HS-5 (cell line): ENCODE measurements at places on chromosomes 6 and 20.

DNA sequence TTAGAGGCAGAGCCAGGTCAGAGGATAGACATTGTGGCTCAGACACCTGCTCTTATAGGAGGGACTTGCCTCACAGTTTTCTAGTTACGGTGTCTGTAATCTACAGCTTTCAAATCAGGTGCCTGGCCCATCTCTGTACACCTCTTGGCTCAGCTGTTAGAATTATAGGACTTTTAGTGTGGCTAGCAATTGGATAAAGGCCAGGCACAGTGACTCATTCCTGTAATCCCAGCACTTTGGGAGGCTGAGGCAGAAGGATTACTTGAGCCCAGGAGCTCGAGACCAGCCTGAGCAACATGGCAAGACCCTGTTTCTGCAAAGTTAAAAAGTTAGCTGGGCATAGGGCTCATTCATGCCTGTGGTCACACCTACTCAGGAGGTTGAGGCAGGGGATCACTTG is 20.0 kb downstream of the BRPF3 start:
- DNase-seq = no peak

DNA sequence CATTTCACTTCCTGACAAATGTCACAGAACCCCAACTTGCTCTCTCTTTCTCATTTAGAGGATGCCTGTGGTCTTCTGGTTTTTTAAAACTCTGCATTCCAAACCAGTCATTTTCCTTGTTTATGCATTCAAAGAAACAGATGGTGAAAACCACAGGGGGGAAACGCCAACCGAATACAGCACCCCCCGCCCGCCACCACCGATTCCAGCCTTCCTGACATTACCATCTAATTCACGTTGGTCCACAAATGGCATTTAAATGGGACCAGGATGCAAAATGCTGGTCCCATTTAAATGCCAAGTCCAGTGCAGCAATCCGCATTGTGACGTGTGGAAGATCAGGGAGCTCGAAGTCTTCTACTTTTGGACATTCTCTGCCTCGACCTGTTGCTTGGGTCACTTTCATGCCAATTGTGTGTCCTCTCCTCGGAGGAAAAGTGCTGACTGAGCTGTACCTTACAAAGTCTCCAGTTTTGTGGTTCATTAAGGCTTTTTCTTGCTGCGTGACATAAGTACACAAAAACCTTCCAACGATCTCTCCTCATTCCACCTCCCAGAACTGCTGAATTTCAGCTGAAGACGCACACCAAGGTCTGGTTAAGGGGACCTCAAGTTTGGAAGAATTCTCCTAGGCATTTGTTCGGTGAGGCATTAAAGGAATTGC is 35.8 kb downstream of the NEDD9 start:
- peak; percentile 69 for DNase-seq

GRCh38 chr6:36814249-36814648 is 25.0 kb downstream of the CPNE5 start:
- DNase-seq = no peak

DNA sequence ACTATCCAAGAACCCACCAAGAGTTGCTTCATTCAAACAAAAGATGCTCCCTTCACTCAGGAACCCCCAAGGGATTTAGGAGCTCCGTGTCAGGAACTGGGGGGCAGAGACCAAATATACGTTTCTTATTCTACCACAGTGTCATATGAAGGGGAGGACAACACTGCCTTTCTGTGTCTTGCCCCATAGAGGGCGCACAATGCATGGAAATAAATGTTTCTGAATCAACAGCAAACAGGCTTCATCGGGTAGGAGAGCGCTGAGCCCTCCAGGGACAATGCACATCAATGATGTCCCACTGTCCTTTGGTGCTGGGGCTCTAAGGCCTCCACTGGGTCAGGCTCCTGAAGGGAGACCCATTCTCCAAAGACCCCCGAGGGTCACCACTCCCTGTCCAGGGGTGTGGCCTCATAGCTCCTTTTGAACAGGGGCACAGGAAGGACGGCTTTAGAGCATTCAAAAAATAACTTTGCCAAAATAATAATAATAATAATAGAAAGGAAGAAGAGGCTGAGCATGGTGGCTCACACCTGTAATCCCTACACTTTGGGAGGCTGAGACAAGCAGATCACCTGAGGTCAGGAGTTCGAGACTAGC is 31.1 kb downstream of the PLG start:
- no peak for DNase-seq

GRCh38 chr20:37516811-37517750 is 4.0 kb upstream of the NNAT start:
- no peak for DNase-seq

- no peak for DNase-seq
Observed at GRCh38 chr6:32216998-32217397, 6.9 kb downstream of the NOTCH4 start.

DNA sequence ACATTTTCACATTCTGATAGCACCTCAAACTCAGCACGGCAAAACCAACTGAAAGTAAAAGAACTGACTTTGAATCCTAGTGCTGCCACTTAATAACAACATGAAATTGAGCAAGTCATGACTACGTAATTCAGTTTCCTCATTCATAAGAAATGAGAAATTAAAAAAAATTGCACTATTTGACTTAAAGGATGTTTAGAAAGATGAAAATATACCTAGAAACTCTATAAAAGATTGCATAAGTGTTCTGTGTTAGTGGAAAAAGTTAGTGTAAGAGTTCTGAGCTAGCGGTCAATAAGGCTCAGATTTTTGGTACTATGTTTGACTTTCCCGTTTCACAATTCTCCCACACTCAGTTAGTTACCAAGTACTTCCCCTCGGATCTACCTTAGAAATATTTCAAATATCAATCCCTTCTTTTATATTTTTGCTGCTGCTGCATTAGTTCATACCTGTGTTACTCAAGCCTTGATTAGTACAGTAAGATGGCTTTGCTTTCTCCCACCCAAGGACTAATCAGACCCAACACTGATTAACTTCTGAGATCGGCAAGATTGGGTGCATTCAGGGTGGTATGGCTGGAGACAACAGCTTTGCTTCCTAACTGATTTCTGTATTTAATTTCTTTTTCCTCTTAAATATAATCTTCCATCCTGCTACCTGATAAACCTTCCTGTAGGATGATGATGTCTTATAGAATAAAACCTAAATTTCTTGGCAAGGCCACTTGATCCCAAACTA is 25.9 kb downstream of the ECHDC1 start:
- DNase-seq = no peak

DNA sequence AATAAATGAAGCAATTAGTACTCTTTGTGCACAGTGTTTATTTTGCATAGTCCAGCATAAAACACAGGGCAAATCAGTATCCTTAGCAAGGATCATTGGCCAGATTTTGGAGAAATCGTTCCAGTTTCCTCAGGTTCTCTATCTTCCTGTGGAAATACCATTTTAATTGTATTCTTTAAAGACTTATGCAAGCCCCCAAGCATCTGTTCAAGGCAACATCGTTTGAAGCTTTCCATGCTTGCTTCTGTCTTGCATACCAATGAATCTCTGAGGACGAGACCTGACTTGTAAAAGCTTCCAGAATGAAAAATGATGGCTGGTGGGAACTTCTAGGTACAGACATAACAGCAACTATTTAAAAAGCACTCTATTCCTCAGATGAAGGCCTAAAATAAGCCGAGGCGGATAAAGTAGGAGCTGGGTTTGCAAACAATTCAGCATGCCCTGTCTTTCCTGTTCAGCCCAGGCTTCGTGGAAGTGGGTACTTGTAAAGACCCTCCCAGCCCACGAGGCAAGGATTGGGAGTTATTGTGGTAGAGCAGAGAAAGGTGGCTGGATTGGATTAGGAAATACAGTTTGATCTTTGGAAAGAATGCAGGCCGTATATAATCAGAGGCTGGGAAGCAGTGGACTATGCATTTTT is 21.6 kb downstream of the NRSN1 start:
- no peak for DNase-seq

DNA sequence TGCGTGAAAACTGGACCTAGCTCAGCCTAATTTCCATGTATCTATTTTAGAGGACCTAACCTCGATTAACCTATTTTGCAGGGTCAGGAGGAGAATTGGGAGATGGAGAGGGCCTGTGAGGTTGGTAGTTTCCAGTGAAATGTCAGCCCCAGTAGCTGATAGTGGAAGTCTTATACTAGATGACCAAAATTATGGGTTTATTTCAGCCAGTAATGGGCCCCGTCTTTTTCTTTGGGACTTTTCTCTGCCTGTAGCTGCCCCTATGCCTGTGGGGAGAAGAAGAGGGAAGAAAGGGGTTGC is 37.8 kb downstream of the RREB1 start:
- DNase-seq = no peak

DNA sequence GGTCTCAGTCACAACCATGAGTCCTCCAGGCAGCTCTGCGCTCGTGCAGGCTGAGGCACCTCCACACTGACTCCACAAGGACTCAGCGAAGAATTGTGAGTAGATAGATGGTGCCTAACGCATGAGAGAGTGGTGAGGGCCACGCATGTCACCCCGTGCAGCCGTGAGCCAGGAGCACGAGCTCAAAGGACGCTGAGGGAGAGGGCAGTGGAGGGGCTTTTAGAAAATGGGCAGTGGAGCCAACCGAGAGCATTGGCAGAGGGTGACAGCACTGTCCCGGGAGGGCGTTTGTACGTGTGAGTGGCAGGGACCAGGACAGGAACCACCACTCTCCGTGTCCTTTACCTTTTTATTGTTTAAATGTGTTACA is 105.6 kb downstream of the PSMB1 start:
- DNase-seq = no peak
